Fibroblast of skin of back (primary cell): ENCODE measurements at places on chromosomes 3 and 15.

GRCh38 chr3:65091565-65091964 is 403.8 kb upstream of the ADAMTS9 start:
- DNase-seq: no peak

DNA sequence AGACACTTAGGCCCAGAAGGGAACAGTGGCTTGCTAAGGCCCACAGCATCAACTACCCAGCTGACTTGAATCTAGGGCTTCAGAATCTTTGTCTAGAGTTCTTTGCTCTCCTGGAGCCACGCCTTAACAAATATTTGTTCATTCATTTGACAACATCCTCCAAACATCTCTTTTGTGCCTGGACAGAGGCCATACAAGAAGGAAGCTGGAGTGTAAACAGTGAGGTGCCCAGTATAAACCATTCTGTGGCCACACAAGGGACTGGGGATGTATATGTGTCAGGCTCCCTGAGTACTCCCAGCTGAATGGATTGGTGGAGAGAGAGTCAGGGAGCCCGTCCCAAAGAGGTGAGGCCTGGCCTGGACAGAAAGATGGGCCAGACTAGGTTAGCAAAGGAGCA is 3.4 kb downstream of the CIB2 start:
- DNase-seq: no peak

GRCh38 chr3:20197775-20198174 is 11.8 kb upstream of the SGO1 start:
- DNase-seq: no peak

GRCh38 chr3:38651153-38651789 is 1.8 kb upstream of the SCN5A start:
- peak; percentile 50 for DNase-seq

DNA sequence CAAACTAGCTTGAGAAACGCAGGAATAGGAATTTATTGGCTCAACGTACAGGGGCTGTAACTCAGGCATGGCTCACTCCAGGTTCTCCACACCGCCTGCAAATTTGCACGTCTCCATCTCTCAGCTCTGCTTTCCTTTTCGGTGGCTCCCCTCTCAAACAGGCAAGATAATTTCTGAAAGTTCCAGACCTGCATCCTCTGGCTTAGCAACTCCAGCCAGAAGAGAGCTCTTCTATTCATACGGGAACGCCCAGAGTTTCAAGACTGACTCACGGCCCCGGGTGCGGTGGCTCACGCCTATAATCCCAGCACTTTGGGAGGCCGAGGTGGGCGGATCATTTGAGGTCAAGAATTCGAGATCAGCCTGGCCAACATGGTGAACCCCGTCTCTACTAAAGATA is 139.7 kb upstream of the BNIP2 start:
- DNase-seq: no peak

DNA sequence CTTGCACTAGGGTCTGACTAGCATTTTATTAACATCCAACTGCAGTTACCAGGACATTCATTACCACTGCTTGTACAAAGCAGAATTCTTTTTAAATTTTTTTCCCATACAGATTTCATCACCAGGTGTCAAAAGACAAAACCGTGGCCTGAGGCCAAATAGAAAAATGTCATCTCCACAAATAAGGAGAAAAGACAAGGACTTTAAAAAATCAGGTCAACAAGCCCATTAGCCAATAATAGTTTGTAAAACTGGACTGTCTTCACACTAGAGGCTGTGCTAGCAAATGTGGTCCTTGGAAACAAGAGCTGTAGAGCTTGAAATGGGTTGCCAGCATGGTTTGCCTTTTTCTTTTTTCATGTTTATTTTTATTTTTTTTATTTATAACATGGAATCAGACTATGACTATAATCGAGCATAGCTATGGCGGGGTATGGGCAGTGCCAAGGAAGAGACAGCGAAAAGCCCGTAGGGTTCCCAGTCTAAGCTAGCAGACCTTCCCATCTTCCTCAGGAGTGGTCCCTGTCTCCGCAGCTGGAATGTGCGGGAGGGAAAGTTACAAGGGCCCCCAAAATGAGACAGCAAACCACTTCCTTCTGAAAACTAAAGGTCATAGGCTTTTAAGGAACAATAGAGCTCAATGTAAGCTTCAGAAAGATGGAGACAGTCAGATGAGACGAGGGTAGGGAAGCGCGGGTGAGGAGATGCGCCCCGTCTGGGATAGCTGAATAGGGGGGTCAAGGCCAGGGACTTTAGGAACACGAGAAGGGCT is 1.5 kb downstream of the PTPN9 start:
- peak; percentile 19 for DNase-seq

- DNase-seq: peak; percentile 83
These were observed 68.9 kb downstream of the ST8SIA2 start for GRCh38 chr15:92462424-92463125.

GRCh38 chr15:76061700-76062099 is 1.9 kb downstream of the TMEM266 start:
- no peak for DNase-seq

DNA sequence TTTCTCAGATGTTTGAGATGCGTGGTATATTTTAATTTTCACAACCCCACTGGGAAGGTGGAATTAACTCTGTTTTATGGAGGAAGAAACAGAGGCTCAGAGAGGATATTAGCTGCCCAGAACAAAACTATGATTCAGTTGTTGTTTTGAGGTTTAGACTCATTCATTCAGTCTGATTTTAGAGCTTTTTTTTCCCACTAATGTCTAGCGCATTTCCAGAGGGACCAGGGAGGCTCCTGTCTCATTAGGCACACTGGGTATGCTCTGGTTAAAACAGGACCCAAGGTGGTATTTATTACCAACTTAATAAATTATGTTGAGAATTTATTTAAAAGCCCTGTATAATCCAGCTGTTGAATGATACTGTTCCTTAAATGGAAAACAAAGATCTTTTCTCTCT is 272.0 kb upstream of the RGMA start:
- DNase-seq: peak; percentile 58

- peak; percentile 50 for DNase-seq
These were observed 87.9 kb downstream of the CHST2 start for GRCh38 chr3:143207338-143207961.

DNA sequence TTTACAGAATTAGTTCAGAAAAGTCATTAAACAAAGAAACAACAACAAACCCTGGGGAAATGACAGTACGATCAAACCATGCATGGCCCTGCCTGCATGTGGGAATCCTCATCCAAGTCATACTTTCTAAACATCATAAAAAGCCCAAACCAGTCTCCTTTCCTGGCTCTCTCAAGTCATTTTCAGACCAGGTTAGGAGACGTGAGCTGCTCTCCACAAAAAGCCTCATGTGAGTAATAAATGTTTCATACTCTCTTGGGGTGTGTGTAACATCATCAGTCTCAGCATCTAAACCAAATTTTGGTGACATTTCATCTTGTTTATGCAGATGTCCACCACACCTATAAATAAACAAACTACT is 18.9 kb downstream of the GREM1 start:
- no peak for DNase-seq

GRCh38 chr3:141308588-141309218 is 59.6 kb upstream of the ZBTB38 start:
- peak; percentile 54 for DNase-seq

- no peak for DNase-seq
These were observed 27.6 kb downstream of the RFT1 start for GRCh38 chr3:53102601-53103147.

GRCh38 chr3:160279657-160280056 is 54.4 kb downstream of the C3orf80 start:
- no peak for DNase-seq

GRCh38 chr15:84816694-84817465 is at the start of gene ALPK3:
TSS of gene ALPK3 (plus strand) at chr15:84817356. CDS start at chr15:84817453, 97 bp downstream.
- no peak for DNase-seq

GRCh38 chr3:2354702-2355101 is 256.0 kb downstream of the CNTN4 start:
- DNase-seq: peak; percentile 85

DNA sequence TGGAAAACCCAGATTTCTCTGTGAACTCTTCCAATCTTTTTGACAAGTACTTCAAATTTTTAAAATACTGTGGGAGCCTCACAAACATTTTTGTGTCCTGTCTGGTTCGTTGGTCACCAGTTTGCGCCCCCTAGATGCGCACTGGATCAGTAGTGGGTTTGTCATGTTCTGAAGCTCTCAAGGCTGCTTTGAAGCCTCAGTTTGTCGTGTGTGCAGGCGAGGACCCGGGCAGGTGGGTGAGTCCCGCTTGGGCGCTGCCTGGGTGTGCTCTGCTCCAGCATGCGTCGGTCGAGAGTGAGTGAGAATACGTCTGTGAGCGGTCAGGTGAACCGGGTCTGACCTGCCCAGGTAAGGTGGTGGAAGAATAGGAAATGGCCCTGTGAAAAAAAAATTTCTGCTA is 17.3 kb upstream of the AEN start:
- DNase-seq: no peak

DNA sequence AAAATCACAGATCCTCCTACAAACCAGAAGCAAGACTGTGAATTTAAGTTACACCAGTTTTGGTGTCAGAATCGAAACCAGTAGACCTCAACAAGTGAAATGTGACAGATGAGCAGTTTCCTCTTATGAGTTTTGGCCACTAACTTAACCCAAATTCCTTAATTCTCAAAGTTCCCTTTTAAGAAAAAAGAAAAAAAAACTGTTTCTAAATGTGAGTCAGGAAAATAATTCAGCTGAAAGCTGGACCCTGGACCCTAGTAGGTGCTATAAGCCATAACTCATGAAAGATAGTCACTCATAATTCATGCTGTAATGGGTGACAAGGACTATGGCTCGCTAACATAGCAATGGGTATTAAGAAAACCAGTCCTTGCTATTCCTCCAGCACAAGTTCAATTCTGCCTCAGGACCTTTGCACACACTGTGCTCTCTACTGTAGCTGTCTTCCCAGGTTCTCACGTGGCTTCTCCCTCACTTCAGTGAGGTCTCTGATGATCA is 9.0 kb upstream of the THRB start:
- no peak for DNase-seq

- no peak for DNase-seq
These were observed 11.3 kb upstream of the STRA6 start for GRCh38 chr15:74213858-74214284.

GRCh38 chr3:50170689-50171088 is 15.6 kb downstream of the SEMA3F start:
- DNase-seq: peak; percentile 67

DNA sequence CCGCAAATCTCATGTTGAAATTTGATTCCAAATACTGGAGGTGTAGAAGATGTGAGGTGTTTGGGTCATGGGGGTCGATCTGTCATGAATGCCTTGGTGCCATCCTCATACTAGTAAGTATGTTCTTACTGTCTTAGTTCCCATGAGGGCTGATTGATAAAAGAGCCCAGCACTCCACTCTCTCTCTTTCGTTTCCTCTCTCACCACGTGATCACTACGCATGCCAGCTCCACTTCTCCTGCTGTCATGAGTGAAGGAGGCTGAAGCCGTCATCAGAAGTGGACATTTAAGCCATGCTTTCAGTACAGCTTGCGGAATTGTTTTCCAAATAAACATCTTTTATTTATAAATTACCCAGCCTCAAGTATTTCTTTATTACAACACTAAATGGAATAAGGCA is 6.1 kb downstream of the OR5H15 start:
- no peak for DNase-seq

GRCh38 chr3:23239211-23240068 is 36.3 kb downstream of the UBE2E2 start:
- no peak for DNase-seq

- DNase-seq: peak; percentile 82
These were observed 43.9 kb downstream of the THBS1 start for GRCh38 chr15:39624806-39625205.

DNA sequence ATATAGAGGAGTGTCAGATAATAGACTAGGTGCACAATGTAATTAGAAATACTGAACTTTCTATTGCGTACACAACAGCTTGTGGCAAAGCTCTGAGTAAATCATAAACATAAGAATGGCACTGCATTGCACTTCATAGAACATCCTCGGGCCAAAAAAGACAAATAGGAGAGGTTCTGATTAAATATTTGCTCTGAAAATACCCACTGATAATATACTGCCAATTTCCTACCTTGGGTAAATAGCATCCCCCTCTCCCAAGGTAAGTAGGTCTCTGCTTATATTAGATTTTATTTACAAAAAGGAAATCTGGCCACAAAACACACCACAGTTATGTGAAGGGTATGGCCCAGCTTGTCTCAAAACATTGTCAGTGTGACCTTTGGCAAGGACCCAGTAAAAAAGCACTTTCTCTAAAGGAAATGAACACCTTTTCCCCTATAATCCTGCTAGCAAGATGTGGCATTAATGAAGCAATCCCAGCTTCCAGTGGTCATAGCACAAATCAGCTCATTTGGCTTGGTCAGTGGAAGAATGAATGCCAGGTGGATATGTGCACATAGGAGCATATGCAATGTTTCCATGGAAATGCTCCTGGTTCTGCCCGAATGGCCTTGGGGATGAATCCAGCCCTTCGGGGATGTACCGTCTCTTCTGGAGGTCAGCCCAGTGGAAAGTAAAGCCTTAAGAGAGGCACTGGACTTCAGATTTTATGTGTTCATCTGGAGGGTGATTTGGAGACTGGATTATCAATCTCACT is 315.9 kb downstream of the LSAMP start:
- no peak for DNase-seq

DNA sequence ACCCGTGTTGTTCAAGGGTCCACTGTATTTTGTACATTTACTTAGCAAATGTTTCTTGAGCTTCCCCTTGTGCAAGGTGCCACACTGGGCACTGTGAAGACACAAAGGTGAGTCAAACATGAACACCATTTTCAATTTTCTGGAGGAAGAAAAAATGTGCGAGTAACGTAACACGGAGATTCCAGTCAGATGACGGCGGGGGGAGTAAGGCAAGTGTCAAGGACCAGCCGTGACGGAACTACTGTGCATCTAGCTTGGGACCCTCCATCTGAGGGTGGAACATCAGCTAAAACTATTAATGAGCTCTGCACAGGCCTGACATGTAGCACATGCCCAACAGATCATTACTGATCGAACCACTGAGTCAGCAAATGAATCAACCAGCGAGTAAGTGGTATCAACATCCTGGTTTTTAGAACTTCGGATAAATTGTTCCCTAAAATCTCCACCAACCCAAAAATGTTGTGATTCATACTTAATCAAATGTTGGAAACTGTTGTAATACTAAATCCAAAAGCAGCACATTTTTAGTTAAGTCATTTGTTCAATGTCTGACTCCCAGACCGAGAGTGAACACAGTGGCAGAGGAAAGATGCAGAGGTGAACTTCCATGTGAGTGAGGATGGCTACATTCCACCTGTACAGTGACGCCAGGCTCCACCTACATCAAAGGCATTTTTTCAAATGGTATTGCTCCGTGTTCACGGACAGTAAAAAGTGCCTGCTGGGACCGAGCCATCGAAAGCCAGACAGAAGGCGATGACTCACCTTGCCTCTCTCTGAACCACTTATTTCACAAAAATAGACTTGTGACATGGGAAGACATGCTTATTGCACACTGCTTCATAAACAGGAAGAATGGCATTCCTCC is 172.2 kb downstream of the ATP10A start:
- DNase-seq: peak; percentile 78

DNA sequence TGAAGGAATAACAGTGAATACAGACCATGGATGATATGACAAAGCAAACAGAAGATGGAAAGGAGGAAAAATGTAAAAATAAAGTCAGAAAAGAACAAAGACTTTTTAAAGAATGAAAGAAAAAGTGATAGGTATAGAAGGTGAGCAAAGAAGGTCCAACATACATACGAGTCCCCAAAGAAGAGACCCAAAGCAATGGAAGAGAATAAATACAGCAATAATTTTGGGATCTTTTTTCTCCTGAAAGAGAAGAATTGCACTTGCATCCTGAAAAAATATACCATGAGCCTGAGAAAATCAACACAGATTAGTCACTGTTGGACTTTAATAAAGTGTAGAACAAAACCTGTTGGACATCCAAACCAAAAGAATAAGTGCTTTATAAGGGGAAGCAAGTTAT is 85.3 kb upstream of the SLC6A1 start:
- DNase-seq: no peak
